ENCODE measurements at places on chromosomes 11 and 22.
A peak's percentile ranks its signal among the peaks of the same experiment; 100 is the strongest.

DNA sequence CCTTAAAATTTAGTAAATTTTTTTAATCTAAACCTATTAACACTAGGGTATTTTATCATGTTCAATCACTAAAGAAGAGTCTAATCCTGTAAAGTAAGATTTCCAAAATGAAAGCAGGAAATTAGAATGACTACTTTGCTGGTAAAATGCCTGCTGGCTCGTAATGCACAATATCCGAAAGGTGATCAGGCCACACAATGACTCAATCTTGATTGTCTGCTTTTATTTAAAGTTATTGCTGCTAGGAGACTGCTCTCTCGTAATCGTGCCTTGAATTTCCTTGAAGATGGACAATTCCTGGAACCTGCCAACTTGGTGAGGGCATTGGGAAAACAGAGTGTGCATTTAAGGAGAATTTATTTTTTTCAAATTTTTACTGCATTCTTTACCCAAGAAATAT is 1786.5 kb upstream of the RAG2 start:
- peak; percentile 24 for DNase-seq

DNA sequence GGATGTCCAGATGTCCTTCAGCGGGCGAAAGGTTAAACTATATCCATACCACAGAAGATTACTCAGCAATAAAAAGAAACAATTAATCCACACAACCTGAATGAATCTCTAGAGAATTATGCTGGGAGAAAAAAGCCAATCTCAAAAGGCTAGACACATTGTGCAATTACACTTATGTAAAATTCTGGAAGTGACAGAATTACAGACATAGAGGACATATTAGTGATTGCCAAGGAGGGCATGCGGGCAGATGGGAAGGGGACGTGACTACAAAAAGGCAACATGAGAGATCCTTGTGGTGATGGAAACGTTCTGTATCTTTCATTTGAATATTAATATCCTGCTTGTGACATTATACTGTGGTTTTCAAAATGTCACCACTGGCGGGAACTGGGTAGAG is 103.5 kb upstream of the BMAL1 start:
- no peak for DNase-seq

DNA sequence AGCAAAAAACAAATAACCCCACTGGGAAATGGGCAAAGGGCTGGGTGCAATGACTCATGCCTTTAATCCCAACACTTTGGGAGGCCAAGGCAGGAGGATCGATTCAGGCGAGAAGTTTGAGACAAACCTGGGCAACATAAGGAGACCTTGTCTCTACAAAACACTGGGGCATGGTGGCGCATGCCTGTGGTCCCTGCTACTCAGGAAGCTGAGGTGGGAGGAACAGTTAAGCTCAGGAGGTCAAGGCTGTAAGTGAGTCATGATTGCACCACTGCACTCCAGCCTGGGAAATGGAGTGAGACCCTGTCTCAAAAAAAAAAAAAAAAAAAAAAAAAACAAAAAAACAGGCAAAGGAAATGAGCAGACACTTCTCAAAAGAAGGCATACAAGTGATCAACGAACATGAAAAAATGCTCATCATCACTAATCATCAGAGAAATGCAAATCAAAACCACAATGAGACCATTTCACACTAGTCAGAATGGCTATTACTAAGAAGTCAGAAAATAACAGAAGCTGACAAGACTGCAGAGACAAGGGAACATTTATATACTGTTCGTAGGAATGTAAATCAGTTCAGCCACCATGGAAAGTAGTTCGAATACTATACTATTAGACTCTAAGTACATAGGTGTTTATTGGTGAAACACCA is 48.2 kb upstream of the SMCO4 start:
- DNase-seq: peak; percentile 72

DNA sequence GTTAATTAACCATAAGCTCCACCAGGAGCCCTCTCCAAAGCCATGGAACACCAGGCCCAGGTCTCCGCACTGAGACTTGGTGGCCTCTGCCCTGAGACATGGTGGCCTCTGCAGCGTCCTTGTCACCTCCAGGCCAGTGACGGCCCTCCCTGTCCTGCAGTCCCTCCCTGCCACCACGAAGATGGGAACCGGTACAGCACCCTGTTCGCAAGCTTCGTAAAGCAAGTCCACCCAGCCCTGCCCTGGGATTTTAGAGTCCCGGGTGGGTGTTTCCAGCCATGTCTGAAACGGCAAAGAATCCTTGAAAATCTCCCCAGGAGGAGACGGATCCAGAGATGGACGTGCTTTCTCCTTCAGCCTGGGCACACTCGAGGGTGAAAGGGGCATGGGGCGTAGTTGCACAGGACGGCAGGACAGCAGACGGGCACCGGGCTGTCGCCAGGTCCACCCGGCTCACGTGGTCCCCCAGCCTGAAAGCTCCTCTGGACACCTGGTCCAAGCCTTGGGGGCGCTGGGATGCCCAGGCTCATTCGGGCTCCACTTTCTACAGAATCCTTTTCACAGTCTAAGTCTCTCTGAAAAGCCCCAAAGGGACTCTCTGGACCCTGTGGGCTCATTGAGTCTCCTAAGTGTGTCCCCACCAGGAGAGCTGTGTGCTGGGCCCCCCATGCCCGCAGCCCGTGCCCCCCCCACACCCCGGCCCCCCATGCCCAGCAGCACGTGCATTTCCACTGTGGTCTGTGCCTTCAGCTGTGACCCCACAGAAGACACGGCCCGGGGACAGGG is 456.2 kb downstream of the BRD1 start:
- no peak for DNase-seq

- DNase-seq: no peak
These were observed 73.3 kb upstream of the B3GAT1 start for GRCh38 chr11:134485316-134485715.

- DNase-seq: no peak
These were observed 254.6 kb upstream of the LRRC4C start for GRCh38 chr11:41714101-41714500.

DNA sequence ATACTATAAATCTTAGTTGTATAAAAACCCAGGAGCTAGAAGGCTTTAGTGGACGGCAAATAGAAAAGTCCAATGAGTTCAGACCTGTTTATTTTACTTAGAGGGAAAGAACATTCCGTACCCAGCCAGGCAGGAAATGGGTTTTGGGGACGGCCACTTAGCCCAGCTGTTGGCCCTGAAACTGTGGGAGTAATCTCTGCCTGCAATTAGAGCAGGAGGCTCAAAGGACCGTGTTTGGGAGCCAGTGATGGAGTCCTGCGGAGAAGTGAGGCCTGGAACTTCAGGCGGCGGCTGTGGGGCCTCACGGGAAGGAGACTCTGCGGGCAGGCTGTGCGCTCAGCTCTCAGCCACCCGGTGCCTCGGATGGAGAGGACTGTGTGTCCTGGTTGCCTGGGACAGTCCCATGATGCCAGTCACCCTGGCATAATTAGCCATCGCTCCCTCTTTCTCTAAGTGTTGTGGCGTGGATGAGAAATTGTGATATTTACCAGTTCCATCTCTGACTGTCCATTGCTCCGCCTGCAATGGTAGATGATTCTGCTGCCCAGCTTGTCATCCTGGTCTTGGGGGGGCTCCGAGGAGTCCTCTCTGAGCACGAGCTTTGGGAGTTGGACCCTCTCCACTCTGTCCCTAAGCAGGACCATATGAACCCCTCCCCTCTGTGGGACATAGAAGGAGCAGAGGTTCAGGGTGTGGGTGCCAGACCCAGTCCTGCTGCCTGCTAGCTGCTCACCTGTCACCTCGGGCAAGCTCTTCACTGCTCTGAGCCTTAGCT is 530.3 kb downstream of the TBC1D22A start:
- DNase-seq: peak; percentile 22

GRCh38 chr11:65911682-65912568 is 6.9 kb downstream of the C11orf68 start:
- peak; percentile 80 for DNase-seq

GRCh38 chr11:1755692-1756561 is 5.5 kb upstream of the IFITM10 start:
- no peak for DNase-seq

- no peak for DNase-seq
These were observed 792.6 kb upstream of the RAG2 start for GRCh38 chr11:37390576-37391083.

DNA sequence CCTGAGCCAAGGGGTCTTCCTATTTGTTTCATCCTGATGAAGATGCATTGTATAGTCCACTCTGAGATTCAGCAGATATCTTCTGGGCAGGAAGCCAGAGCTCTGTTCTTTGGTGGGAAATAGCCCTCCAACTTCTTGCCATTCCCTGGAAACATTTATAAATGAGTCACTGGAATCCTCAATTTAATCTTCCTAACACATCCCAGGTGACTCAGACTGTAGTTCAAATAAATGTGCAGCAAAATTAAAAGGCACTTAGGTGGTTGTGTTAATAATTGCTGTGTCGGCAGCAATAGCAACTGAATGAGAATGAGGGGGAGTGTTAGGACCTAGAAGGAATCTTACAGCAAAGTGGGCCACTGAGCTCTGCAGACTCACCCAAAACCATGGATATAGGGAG is 108.6 kb downstream of the INSC start:
- DNase-seq: peak; percentile 8

DNA sequence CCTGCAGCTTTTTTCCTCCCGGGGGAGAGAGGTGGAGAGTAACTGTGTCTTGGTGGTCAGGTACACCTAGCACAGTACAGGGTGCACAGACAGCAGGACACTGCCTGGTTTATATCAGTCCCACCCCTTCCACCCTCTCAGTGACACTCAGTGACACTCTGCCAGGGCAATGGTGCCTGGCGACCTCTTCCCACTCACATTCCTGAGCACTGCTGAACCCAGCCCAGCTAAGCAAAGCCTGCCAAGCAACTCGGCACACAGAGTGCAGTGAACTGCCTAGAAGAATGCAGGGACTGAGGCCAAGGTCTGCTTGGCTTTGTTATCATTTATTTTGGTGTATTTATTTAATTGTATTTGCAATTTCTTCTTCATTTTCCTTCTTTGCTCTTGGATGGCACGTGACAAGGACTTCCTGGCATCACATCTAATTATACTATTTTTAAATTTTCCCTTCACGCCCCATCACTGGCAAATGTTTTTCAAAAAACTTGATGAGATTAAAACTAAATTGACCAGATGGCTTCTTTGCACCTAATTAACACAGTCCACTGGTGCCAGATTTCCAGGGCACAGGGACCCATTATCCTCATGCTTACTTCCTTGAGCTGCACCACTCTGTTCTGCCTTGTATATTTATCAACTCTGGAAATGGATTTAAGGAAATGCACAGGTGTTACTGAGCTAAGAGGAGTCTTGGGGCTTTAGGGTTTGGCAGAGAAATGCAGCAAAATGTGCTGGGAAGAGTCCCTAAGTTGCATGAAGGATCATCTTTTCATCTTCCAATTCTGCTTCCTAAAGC is 205.6 kb downstream of the ADAMTS15 start:
- DNase-seq: peak; percentile 82

DNA sequence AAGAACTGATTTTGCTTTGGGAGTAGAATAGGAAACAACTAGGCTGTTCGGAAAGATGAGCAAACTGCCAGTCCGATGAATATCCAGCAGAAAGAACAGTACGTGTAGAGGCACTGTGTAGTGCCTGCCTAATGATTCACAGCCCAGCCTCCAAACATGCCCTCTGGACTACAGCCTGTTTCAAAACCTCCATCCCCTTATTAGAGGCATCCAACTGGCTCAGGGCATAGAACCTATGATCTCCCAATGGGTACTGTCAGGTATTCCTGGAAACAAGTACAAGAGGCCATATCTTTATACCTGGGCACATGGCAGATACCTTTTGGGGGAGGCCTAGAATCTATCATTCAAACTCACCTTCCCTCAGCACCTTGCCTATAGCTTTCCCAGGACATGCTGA is 4.9 kb downstream of the RRP8 start:
- no peak for DNase-seq

- peak; percentile 66 for DNase-seq
These were observed 1.6 kb downstream of the SUN2 start for GRCh38 chr22:38753948-38754750.

GRCh38 chr22:25134028-25134427 is 65.6 kb upstream of the CRYBB3 start:
- DNase-seq: no peak

- no peak for DNase-seq
These were observed 62.9 kb downstream of the NECTIN1 start for GRCh38 chr11:119666061-119666460.

Measured in fibroblast of pulmonary artery (primary cell).